ENCODE measurements at places on chromosomes 13 and 19. TPM values are rescaled to one million over a fixed set of nuclear protein-coding genes. Genes with fewer than 3 reads are reported as not detected.

FKRP gene
- total RNA-seq, result 26.6 TPM

USHBP1 gene
- total RNA-seq, result 0.07 TPM

DENND1C gene
- under 0.01 TPM for total RNA-seq

PPP2R1A gene
- 278 TPM for total RNA-seq

SSC5D gene
- 40.5 TPM for total RNA-seq

SH2D3A gene
- not detected for total RNA-seq
